ENCODE measurements at places on chromosomes 7 and 10. TPM values are rescaled to one million over a fixed set of nuclear protein-coding genes. Genes with fewer than 3 reads are reported as not detected.

Gene ASAH2
- 0.60 TPM for total RNA-seq

Gene MSRB2
- total RNA-seq, result 23.6 TPM

Gene ADARB2
- total RNA-seq, result 6.1 TPM

Gene VIPR2
- 37.1 TPM for total RNA-seq

Gene HTR5A
- total RNA-seq, result not detected

Gene SPDYE11
- not detected for total RNA-seq

Gene NAPEPLD
- total RNA-seq, result 6.3 TPM

Gene ACHE
- 0.96 TPM for total RNA-seq

Gene TUBB8
- not detected for total RNA-seq

Gene SGCE
- 110 TPM for total RNA-seq

Gene PILRA
- total RNA-seq, result 17.2 TPM

Gene CCDC71L
- 47.4 TPM for total RNA-seq

Gene CYP2C8
- total RNA-seq, result not detected

Gene ADGRA1
- not detected for total RNA-seq

DNA sequence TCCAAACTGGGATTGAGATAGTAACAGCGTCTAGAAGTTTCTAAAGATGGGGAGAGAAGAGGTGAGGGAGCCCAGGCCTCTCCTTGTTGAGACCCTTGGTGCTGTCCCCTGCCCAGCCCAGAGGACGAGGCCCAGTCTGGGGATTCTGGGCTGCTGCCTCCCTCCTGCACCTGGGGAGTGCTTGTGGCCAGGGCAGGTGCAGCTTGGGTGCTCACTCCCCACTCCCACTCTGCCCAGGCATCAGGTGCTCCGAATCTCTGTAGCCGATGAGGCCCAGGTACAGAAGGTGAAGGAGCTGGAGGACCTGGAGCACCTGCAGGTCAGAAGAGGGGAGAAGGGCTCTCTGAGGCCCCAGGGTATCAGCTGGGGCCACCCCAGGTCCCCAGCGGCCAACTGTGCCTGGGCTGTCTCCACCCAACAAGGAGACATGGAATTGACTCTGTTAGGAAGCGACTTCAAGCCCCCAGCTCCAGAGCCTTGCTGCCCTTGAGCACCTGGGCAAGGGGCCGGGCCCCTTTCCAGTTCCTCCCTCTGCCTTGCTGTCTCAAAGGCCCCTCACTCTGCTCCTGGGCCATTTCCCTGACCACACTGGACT, 664 bp downstream of the CPA1 start:
- no peak for DNase-seq

DNA sequence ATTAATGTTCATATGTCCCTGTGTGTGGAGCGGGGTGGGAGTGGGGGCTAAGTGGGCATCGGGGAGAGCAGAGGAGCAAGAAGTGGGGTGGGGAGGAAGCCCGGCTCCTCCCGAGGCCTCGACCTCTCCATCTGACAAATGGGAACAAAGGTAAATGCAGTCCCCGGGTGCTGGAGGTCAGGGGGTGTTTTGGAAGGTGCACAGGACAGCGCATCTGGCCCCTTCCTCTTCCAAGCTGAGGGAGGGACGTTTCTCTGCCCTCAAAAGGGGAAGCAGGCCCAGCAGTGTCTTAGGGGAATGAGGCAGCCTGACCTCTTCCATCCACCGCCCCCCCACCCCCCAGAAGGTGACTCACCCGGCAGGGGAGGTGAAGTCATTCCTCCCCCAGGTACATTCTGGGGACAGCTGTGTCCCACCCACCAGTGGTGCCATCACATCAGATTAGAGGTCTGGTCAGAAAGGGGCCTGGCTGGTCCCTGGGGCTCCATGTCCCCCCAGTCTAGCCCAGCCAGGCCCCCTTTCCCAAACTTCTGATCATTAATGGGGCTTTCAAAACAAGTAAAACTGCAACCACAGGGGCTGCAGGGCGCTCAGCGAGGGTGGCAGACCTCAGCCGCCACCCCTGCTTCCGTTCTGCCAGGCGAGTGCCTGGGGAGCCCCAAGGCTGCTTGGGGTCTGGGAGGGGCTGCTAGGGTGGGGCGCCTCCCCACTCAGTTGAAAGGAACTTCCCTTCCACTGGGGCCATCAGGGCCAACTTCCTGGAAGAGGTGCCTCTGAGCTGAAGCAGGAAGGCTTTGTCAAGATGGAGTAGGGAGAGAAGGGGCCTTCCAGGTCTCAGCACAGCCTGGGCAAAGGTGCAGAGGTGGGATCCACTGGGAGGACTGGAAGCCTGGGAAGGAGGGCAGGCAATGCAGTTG, 10.8 kb downstream of the LFNG start:
- DNase-seq, result no peak

- no peak for DNase-seq
Measured at GRCh38 chr10:49632406-49633317, 18.8 kb downstream of the CHAT start.

DNA sequence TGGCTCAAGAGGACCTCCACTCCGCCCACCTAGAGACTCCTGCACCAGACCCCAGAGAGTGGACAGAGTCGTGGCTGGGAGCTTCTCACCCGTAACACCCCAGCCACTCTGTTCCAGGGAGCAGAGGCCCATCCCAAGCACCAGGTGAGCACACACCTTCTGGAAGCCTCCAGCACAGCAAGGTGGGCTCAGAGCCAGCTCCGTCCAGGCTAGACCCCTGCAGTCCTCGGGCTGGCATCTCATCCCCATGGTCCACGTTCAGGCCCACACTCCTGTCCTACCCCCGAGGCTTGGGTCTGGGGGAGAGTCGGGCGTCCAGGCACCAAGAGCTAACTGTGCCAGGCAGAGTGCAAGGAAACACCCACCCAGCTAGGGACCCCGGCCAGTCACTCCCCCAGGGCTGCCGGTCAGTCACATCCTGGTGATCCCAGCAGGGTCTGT, 13.2 kb downstream of the PDGFA start:
- DNase-seq, result no peak

DNA sequence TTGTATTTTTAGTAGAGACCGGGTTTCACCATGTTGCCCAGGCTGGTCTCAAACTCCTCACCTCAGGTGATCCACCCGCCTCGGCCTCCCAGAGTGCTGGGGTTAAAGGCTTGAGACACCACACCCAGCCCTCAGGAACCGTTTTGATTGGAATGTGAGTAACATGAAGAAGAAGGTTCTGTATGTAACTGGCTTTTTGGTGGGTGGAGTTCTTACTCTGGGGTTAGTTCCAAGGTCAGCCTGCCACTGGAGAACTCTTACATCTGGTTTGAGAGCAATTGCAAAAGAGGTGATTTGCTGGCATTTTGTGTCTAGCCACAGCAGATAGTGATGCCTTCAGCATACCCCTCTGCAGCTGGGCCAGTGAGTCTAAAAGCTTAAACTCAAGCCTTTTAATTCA, 457.8 kb upstream of the VSTM2A start:
- DNase-seq, result no peak

GRCh38 chr10:94098896-94099295, 105.2 kb downstream of the PLCE1 start:
- DNase-seq, result no peak

DNA sequence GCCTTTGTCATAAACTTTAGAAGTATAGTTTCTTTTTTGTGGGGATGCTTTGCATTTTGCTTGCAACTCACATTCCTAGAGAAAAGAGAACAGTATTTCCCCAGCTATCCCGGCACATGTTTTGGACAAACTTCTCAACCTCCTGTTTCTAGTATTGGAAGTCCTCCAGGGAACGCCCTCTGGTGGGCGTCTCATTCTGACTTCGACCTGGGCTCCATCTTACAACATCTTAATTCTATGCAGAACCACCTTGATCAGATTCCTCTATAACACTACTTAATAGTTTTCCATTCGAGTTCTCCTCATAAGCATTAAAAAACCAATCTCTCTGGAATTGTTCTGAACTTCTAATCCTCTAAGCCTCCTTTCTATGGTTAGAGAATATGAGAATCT, 139.5 kb upstream of the FZD8 start:
- no peak for DNase-seq

- DNase-seq, result no peak
Measured at GRCh38 chr7:148579366-148579765, 11.2 kb upstream of the C7orf33 start.

GRCh38 chr7:22387583-22387982, 30.6 kb upstream of the RAPGEF5 start:
- no peak for DNase-seq

GRCh38 chr7:22571766-22572165, 71.8 kb upstream of the STEAP1B start:
- DNase-seq, result no peak

DNA sequence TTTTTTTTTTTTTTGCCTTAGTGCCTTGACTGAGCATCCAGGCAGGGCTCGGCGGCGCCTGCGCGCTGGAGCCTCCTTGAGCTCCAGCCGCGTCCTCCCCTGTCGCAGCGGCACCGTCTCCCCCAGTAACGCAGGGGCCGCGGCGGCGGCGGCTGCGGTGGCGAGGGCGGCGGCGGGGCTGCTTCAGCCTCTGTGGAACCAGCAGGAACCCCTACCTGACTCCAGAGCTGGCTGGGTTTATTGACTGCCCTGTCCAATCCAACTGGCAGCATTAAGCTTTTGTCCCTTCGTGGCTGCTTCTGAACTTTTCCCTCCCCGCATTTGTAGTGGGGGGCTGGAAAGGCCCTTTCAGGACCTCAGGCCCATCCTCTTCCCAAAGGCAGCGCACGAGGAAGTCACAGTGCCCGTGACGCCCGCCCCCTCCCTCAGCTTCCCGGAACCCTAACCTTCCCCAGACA, at the start of gene GPR85:
Gene GPR85, minus strand, starts transcription at position 397 of the 458 bp plus-strand sequence. CDS start 2,106 bp downstream, outside the sequence.
- no peak for DNase-seq

GRCh38 chr10:104197364-104197763, 34.8 kb downstream of the CFAP43 start:
- no peak for DNase-seq

DNA sequence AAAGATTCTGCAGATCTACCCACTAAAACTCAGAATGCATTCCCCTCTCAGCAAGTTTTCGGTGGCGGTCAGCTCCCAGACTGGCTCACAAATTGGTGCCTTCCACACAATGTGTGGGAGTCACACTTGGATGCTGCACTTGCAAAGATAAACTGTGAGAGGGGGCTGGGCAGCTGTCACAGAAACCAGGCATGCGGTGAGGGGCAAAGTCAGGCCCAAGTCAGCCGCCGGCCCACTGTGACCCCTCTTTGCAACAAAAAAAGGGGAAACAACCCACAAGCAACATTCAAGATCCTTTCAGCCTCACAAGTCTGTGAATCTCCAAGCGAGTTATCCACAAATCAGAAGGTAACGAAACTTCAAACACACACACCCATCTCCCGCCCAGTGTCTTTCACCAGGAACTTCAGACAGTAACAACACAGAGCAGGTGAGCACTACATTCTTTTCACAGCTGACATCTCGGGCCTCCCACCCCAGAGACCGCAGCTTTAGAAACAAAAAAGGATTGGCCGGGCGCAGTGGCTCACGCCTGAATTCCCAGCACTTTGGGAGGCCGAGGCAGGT, 32.0 kb downstream of the SNX8 start:
- no peak for DNase-seq

DNA sequence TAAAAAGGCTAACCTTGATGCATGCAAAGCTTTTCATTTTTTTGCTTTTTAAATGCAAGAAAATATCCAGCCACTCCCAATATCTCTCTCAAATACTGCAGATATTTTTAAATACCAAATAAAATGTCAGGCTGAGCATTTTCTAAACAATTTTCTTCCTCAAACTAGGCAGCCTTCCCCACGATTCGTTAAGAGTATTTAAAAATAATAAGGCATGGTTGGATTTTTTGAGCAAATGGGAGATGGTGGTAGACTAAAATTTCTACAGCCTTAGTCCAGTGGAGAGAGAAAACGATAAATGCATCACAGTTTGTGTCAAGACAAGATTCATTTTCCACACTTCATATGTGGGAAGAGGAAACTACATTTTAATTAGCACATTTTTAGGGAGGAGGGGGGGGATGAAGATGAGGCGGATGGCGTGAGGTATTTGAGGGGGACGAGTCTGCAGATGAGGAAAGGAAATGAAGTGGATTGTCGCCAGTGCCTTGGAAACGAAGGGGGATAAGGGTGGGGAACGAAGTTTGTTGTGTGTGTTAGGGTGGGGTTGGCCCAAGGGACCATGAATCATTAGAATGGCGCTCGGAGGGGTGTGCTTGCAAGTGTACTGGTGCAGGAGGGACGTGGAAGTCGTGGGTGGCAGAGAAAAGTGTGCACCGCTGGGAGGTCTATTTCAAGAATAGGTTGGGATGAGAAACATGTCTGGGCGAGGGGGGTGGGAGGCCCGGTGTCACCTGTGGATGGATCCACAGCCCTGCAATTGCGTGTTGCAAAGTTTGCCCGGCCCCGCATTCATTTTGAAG, 1.2 kb upstream of the ADD3 start:
- no peak for DNase-seq

DNA sequence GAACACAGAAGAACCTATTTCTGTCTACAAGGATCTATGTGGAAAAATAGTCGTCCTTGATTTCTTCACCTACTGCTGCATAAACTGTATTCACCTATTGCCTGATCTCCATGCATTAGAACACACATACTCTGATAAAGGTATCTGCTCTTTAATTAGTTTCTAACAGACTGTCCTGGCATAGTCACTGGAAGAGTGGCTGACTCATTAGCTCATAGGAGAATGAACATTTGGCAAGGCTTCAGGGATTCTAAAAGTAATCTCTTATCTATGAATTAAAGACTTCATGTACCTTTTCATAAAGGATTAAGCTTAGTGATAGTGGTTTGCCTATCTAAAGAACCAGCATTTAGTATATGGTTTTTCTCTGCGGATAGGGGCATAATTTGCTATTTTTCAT, 4.1 kb downstream of the NHLRC2 start:
- no peak for DNase-seq

- no peak for DNase-seq
Measured at GRCh38 chr10:62050893-62051433, 149.5 kb downstream of the ARID5B start.

DNA sequence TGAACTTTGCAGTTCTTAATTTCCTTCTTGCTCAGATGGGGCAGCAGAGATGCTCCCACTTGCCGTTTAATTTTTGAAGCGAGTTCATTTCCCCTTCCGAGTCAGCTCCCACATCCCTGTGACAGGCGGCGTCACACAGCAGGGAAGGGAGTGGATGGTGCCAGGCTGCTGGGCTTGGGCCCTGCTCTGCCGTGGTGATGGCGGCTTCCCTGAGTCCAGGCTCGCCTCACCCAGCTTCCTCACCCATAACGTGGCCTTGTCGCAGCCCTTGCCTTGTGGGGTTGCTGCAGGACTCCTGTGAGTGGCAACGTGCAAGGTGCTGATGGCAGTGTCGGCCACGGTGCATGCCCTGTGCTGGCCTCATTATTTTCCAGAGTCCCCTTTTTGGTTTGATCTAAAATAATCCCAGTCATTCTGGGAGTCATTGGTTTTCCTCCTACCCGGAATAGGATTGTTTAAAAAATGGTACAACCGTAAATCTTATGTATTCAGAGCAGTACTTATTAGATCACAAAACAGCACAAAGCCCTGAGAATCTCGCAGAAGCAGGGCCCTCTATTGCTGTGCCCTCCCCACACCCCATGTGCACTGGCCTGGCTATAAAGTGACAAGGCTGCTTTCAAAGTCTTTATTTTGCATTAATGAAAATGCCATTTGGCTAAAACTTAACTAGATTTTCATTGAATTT, 260.1 kb downstream of the WDR37 start:
- DNase-seq, result no peak

- DNase-seq, result no peak
Measured at GRCh38 chr10:85847085-85847484, 519.5 kb downstream of the GRID1 start.

- no peak for DNase-seq
Measured at GRCh38 chr10:24240041-24240751, 31.3 kb downstream of the KIAA1217 start.

All from omental fat pad (tissue), 4 donors.